A549 treated with Hydrocortisone at 1 μM for 4 hours (cell line): ENCODE measurements at places on chromosomes 4 and X. TPM values are rescaled to one million over a fixed set of nuclear protein-coding genes. Genes with fewer than 3 reads are reported as not detected.

SFRP2 gene
- total RNA-seq = 0.05 TPM in 1 of 5 replicates, not detected in the others

CCDC120 gene
- 2.7 to 4.1 TPM (median 3.5 TPM) in 5 replicates for total RNA-seq

TADA2B gene
- 15.7 to 17.5 TPM (median 16.4 TPM) in 5 replicates for total RNA-seq

NAA11 gene
- not detected in 5 replicates for total RNA-seq

USP51 gene
- 0.37 to 0.71 TPM (median 0.59 TPM) in 5 replicates for total RNA-seq

FAM9A gene
- not detected in 5 replicates for total RNA-seq

CXCL1 gene
- 6.0 to 7.6 TPM (median 6.6 TPM) in 5 replicates for total RNA-seq
